ENCODE measurements at places on chromosomes 5 and 9.

GRCh38 chr5:111377306-111377705 lies 135.0 kb downstream of the STARD4 start:
- no peak for DNase-seq

DNA sequence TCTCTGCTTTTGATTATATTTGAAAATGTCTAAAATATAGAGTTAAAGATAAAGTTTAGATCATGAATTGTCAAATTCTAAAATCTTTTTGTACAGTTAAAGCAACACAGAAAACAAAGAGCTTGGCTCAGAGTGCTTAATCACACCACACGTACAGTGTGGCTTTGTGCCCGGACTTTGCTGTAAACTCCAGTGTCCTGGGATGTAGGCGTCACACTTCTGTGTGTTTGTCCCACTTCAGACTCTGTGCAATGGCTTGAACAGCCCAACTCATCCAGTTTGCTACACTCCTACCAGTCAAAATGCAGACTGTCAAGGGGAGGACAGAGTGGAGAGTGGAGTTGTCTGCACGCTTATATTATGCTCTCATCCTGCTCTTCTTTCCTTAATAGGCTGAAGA lies 45.3 kb downstream of the SMARCA2 start:
- DNase-seq: no peak

DNA sequence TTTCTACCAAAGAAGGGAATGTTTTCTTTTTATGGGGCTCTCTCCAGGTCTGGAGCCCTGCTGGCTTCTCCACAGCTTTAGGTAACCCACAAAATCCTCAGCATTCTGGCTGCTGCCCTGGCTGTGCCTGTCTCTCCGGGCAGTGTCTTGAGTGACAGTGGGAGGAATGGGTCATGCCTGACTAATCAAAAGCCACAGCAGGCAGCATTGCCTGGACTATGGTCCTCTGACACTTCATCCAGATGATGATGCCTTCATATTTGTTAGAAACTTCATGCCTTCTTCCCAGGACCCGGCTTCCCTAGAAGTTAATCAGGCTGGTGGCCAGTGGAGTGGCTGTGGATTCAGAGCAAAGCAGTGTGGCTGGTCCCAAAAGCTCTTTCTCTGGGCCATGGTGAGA lies 32.2 kb upstream of the TGFBI start:
- DNase-seq: no peak

DNA sequence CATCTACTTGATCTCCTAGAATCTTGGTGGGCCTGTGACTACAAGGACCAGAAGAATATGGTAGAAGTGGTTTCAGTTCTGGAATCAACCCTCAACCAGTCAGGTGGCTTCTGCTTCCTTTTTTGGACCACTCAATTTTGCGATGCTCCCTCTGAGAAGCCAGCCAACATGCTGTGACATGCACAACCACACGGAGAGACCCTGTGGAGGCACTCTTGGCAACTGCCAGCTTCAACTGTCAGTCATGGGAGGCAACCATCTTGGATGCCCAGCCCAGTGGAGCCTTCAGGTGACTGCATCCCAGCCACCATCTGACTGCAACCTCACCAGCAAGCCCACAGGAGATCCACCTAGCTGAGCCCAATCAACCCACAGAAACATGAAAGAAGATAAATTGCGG lies 137.3 kb downstream of the FAM114A2 start:
- DNase-seq: no peak

- DNase-seq: no peak
These were observed 23.0 kb downstream of the ZBED3 start for GRCh38 chr5:77064040-77064439.

- DNase-seq: no peak
These were observed 504.8 kb upstream of the SGCD start for GRCh38 chr5:155822177-155822576.

- DNase-seq: no peak
These were observed 69.4 kb downstream of the TNPO1 start for GRCh38 chr5:72885824-72886223.

- DNase-seq: no peak
These were observed 173.6 kb upstream of the S1PR3 start for GRCh38 chr9:88817628-88818027.

- no peak for DNase-seq
These were observed 341.8 kb downstream of the PIK3R1 start for GRCh38 chr5:68557162-68557936.

- DNase-seq: no peak
These were observed 31.7 kb upstream of the CCL21 start for GRCh38 chr9:34741628-34742027.

GRCh38 chr5:6279607-6280006 lies 98.7 kb downstream of the MED10 start:
- no peak for DNase-seq

DNA sequence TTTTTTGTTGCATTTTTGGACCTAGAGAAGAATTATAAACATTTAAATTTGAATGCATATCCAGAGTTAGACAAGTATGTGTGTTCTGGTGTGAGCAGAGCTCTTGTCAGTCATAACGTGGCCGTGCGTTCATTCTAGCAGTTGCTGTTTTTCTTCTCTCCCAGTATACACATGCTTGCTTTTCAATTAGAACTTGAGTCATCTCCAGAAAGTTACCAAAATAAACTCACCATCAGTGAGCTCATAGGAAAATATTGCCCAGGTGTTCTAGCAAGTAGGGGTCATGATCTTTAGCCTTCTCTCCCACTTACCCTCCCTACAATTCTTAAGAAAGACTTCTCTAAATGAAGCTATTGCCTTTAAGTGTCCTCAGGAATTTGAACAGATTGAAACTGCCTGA lies 247.5 kb upstream of the TUT7 start:
- no peak for DNase-seq

- DNase-seq: no peak
These were observed 44.7 kb downstream of the LRSAM1 start for GRCh38 chr9:127495884-127496555.

- no peak for DNase-seq
These were observed 2.0 kb downstream of the FBXL17 start for GRCh38 chr5:108379722-108380530.

- no peak for DNase-seq
These were observed 266.4 kb upstream of the ANKRD55 start for GRCh38 chr5:56499491-56499890.

GRCh38 chr5:68141494-68141893 lies 74.1 kb upstream of the PIK3R1 start:
- DNase-seq: no peak

- DNase-seq: no peak
These were observed 80.4 kb downstream of the GRAMD2B start for GRCh38 chr5:126503602-126504104.

DNA sequence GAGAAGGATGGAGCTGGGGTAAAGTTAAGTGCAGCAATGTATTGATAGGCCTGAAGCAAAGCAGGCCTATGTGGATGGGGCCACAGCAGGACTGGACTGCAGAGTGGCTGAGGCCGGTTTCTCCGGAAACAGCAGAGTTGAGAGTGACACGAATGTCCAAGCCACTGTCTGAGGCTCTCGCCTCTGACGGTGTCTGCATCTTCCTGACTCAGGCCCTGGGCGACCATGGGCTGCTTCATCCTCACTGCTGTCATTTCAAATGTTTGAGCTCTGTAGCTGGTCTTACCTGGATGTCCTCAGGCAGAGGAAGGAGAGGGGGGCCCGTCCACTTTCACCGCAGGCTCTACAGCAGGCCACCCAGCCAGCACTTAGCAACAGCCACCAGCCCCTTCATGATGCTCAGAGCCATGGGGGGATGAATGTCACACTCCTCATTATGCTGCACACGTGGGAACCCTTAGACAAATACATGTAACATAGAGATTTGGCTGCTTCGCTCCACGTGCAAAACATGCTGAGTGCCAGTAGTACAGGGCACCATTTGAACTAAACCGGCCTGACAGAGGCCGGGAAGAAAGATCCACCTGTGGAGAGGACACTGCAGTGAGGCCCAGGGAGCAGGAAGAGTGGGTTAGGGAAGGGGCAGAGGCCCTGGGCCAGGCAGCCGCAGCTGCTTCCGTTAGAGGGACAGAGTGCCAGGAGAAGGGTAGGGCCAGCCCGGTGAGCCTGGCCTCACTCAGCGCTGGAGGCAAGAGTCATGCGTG lies 31.7 kb upstream of the NXNL2 start:
- no peak for DNase-seq

GRCh38 chr9:79357194-79357593 lies 214.6 kb upstream of the TLE4 start:
- no peak for DNase-seq

- no peak for DNase-seq
These were observed 13.1 kb downstream of the LRRC26 start for GRCh38 chr9:137156567-137157375.
